ENCODE measurements at places on chromosomes 5 and 9. TPM values are rescaled to one million over a fixed set of nuclear protein-coding genes. Genes with fewer than 3 reads are reported as not detected.

DNA sequence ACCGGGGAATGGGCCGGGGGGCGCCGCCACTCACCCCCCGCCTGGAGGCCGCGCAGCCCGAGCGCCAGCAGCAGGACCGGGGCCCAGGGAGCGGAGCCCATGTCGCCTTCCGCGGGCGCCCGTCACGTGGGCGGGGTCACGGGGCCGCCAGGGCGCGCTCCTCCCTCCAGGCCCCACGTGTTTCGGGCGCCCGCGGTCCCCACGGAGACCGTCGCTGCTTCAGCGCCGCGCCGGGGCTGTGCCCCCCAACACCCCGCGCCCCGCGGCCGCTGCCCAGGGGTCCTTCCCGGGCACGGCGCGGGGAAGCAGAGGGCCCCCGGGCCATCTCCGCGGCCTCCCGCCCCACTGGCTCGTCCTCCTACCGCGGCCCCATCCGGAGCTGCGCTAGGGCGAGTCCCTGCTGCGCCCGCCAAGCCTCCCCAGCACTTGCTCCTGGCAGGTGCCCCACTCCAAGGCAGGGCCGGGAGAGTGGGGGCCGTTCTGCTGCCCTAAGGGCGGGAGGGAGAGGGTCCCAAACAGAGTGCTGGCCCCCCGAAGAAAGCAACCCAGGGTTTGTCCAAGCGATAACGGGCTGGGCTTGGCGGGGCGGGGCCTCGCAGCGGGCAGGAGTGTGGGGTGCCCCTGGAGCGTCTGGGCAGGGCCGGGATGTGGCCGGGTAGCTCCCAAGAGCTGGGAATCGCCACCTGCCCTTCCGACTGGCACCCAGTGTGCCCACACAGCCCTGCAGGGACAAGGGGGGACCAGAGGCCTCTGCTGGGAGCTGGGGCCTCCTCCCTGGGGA, at the start of gene DPP7:
Gene DPP7 (minus strand): TSS at position 121 of the 781 bp plus-strand sequence. CDS start 20 bp downstream, at position 101.
- DNase-seq, result peak; percentile 85

- DNase-seq, result no peak
Observed at GRCh38 chr5:123086376-123087055, 2.5 kb upstream of the PRDM6 start.

Gene FSD1L
- total RNA-seq, result 9.2 TPM

DNA sequence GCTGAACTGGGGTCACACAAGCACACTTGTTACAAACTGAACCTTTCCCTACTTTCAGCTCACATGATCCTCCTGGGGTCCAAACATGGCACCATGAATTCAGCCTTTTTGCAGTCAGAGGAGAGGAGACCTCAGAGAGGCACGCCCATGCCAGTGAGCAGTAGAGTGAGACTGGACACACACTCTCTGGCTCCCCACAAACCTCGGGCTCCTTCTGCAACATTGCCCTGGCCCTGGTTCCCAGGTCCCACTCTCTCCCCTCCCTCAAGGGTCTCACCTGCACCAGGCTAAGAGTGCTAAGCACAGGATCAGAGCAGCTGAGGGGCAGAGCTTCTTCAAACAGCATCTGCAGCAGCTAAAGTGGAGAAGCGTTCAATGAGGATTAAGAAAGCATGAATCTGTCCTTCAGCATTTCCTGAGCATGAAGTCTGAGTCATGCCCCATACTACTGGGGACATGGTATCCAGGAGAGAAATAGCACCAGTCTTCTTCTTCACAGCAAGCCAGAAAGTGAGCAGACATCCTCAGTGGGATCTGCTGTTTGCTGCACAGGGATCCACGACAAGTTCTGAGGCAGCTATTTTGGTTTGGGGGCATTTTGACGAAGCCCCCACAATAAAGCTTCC, 27.2 kb downstream of the SLC35A4 start:
- no peak for DNase-seq

Gene TCERG1
- total RNA-seq, result 103 TPM

Gene LHX3
- not detected for total RNA-seq

DNA sequence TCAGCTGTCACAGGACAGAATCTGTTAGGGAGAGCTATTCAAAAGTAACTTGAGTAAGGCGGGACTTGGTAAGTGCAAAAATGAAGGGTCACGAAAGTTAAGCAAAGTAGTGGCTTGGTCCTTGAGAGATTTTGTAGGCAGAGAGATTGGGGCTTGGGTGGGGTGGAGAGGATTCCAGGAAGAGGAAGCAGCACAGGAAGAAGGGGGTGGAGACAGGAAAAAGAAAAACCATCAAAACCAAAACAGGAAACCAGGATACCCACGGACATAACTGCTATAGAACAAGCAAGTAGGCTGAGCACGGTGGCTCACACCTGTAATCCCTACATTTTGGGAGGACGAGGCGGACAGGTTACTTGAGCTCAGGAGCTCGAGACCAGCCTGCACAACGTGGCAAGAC, 3.7 kb downstream of the ROPN1L start:
- peak; percentile 54 for DNase-seq

Gene GRXCR2
- not detected for total RNA-seq

DNA sequence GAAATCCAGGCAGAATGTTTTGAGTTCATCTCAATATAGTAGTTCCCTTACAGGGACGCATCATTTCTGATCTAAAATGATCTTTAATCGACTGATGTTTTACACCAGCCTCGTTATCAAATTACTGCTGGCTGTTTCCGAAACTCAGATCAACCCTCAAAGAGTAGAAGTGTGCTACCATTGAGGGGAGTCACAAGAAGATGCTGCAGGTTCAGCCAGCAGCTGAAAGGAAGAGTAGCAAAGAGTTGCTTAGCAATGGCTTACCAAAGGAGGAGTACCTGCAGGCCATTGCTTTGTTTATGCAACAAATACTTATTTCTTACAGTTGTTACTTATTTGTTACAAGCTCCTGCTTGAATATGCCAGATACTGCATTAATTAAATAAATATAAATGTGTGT, 144.1 kb downstream of the EBF1 start:
- no peak for DNase-seq
